ENCODE measurements at places on chromosomes 12 and 14.
A peak's percentile ranks its signal among the peaks of the same experiment; 100 is the strongest.

- no peaks in the 10 kb centered on the region for H3K36me3 ChIP-seq
- H3K27ac ChIP-seq = no peak overlapping the region
- peak; percentile 72 for DNase-seq
- no peaks in the 10 kb centered on the region for H3K4me1 ChIP-seq
Measured at GRCh38 chr14:77133720-77134338, 7.8 kb downstream of the ZDHHC22 start.

GRCh38 chr12:109689426-109689825 is 24.2 kb upstream of the FAM222A start:
- H3K27me3 ChIP-seq = no peaks in the 10 kb centered on the region
- H3K4me1 ChIP-seq = no peaks in the 10 kb centered on the region
- no peak for DNase-seq

- no peaks in the 10 kb centered on the region for H3K36me3 ChIP-seq
- no peak overlapping the region for H3K4me3 ChIP-seq
- H3K4me1 ChIP-seq = no peaks in the 10 kb centered on the region
Measured at GRCh38 chr12:75813072-75813471, 218.5 kb downstream of the PHLDA1 start.

- no peak overlapping the region for H3K4me3 ChIP-seq
- H3K27ac ChIP-seq = no peak overlapping the region
- no peaks in the 10 kb centered on the region for H3K36me3 ChIP-seq
- H3K4me1 ChIP-seq = peaks cover 23% of the 10 kb centered on the region
- no peak for DNase-seq
Measured at GRCh38 chr14:67602995-67603545, 3.0 kb upstream of the PIGH start.

GRCh38 chr12:47894068-47894467 is 10.7 kb downstream of the VDR start:
- H3K27ac ChIP-seq = no peak overlapping the region
- peaks cover 3% of the 10 kb centered on the region for H3K4me1 ChIP-seq
- H3K4me3 ChIP-seq = no peak overlapping the region
- H3K27me3 ChIP-seq = no peaks in the 10 kb centered on the region
- no peak for DNase-seq
- H3K36me3 ChIP-seq = no peaks in the 10 kb centered on the region

DNA sequence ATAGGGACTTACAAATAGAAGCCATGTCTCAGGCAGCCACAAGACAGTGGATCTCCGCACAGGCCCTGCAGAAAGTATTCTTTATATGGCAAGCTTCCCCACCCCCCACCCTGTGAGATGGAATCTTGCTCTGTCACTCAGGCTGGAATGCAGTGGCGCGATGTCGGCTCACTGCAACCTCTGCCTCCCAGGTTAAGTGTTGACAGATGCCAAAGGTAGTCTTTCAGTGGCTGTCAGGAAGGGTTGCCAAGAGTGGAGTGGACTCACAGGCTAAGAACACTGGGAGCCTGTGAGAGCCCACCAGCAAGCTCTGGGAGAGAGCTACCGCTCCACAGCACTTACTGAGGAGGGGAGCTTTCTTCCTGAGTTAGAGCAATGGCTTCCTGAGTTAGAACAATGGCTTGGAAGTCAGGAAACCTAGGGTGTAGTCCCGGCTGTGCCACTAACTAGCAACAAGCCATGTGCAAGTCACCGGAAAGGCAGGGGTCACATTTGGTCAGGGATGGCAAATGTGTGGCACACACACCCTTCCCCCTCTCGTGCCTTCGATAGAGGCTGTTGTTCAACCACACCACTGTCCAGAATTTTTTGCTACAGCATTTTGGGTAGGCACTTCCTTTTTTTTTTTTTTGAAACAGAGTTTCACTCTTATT is 2.6 kb downstream of the RNASE1 start:
- H3K27ac ChIP-seq = peak overlapping the region; percentile 73
- no peak for DNase-seq
- H3K4me3 ChIP-seq = no peak overlapping the region
- no peaks in the 10 kb centered on the region for H3K36me3 ChIP-seq

DNA sequence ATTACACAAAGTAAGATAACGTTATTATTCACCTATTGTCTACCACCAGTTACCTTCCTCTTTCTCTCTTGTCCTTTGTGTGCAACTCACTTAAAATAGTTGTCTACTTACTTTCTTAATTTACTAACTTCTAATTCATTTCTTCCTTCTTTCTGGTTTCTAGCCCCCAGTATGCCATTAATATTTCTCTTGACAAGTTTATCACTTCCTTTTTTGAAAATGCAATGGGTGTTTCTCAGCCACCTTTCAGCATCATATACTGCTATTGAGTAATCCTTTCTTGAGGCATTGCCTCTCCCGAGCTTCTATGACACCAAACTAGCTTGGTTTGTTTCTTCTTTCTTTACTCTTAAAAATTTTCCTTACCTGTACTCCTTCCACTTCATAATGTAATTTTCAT is 633.6 kb downstream of the TMTC2 start:
- no peaks in the 10 kb centered on the region for H3K27me3 ChIP-seq
- no peaks in the 10 kb centered on the region for H3K4me1 ChIP-seq
- no peak overlapping the region for H3K27ac ChIP-seq
- no peaks in the 10 kb centered on the region for H3K36me3 ChIP-seq
- H3K4me3 ChIP-seq = no peak overlapping the region
- DNase-seq = no peak

- no peaks in the 10 kb centered on the region for H3K36me3 ChIP-seq
- no peaks in the 10 kb centered on the region for H3K4me1 ChIP-seq
- no peaks in the 10 kb centered on the region for H3K27me3 ChIP-seq
- DNase-seq = no peak
- no peak overlapping the region for H3K27ac ChIP-seq
Measured at GRCh38 chr12:64801381-64801780, 23.1 kb upstream of the TBC1D30 start.

DNA sequence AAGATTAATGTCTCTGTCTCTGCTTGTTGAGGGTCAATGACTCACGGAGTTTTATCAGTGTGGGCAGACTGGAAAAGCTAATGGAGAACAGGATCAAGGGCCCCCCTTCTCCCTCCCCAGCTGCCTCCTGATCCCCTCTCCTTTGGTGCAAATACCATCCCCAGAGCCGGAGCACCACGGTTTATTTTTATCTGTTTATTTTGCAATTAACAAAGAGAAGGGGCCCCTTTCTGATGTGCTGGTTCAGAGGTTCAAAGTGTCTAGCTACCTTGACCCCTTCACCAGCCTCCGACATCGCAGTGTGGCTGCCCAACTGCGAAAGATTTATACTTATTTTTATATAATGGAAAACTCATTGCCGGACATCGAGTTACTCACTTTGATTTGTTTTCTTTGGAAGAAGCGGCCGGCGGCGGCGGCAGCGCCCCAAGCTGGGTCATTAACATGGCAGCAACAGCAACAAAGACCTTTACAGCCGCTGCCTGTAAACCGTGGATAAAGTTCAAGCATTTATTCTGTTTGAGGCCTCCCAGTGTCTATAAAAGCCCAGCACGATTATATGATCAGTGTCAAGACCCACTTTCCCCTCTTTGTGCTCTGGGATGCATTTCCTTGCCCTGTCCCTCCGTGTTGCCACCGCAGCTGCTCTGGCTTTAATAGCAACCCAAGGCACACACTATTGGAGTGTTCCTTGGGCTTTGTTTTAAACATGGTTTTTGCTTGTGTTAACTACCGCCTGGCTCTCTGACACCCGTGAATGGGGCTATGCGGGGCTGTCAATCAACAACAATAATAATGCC is 47.4 kb upstream of the PARP11 start:
- no peaks in the 10 kb centered on the region for H3K36me3 ChIP-seq
- no peak overlapping the region for H3K27ac ChIP-seq
- DNase-seq = no peak
- no peaks in the 10 kb centered on the region for H3K27me3 ChIP-seq
- H3K4me1 ChIP-seq = peaks cover 11% of the 10 kb centered on the region

GRCh38 chr12:76848132-76848531 is 30.7 kb downstream of the CSRP2 start:
- no peaks in the 10 kb centered on the region for H3K4me1 ChIP-seq
- H3K36me3 ChIP-seq = no peaks in the 10 kb centered on the region
- H3K4me3 ChIP-seq = no peak overlapping the region
- DNase-seq = no peak
- H3K27me3 ChIP-seq = no peaks in the 10 kb centered on the region
- H3K27ac ChIP-seq = no peak overlapping the region

DNA sequence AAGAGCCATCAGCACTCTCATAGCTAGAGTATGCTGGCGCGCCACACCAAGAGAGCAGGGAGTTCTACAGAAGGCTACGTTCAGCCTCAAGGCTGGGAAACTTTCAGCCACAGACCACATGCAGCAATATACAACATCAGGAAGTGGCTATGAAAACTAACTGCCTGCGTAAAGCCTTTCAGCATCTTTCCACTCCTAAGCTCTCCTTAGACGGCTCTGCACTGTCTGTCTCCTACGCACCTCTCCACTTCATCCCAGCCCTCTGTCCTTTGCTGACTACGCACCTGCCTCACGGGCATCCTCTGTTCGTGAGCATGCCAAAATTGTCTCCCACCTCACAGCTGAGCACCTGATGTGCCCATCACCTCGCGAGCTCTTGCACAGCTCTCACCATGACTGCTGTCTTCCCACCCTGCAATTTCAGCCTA is 9.7 kb downstream of the MPHOSPH9 start:
- peak overlapping the region; percentile 48 for H3K27ac ChIP-seq
- H3K36me3 ChIP-seq = peaks cover 14% of the 10 kb centered on the region
- H3K4me3 ChIP-seq = peak overlapping the region; percentile 58
- peaks cover 26% of the 10 kb centered on the region for H3K4me1 ChIP-seq
- no peaks in the 10 kb centered on the region for H3K27me3 ChIP-seq
- peak; percentile 37 for DNase-seq

DNA sequence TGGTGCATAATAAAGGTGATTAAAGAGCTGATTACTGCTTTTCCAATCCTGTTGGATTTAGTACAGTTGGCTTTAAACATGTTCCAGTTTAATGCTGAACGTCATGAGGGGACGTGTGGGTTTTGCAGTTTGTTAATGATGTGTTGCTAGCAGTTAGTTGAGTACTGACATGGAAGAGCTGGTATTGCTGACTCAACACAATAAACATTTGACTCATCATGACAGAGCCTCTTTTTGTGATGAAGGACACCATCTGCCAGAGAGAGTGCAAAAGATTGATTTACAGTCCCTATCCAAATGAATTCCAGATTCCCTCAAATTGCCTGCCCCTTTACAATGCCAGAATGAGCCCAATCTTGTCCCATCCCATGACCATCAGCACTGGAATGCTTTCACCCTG is 346.2 kb upstream of the PRICKLE1 start:
- H3K27me3 ChIP-seq = no peaks in the 10 kb centered on the region
- no peaks in the 10 kb centered on the region for H3K36me3 ChIP-seq
- no peak overlapping the region for H3K4me3 ChIP-seq
